IgD-negative memory B cell (primary cell): ENCODE measurements at places on chromosomes 2 and 18. TPM values are rescaled to one million over a fixed set of nuclear protein-coding genes. Genes with fewer than 3 reads are reported as not detected.

Gene STPG4
- polyA plus RNA-seq: not detected

Gene COL3A1
- not detected for polyA plus RNA-seq

Gene VAMP8
- 240 TPM for polyA plus RNA-seq

Gene RESP18
- polyA plus RNA-seq: not detected

Gene GPR17
- polyA plus RNA-seq: not detected

Gene CCDC68
- polyA plus RNA-seq: not detected

Gene DUSP11
- 47.3 TPM for polyA plus RNA-seq

Gene IL1R1
- polyA plus RNA-seq: not detected

Gene NHEJ1
- 22.9 TPM for polyA plus RNA-seq

Gene MALL
- polyA plus RNA-seq: not detected

Gene SERPINB5
- polyA plus RNA-seq: not detected

Gene TMEM178A
- polyA plus RNA-seq: not detected

Gene FBXO15
- 0.90 TPM for polyA plus RNA-seq

Gene RFTN2
- not detected for polyA plus RNA-seq

Gene ERICH2
- not detected for polyA plus RNA-seq

Gene FHOD3
- not detected for polyA plus RNA-seq

Gene HOXD12
- polyA plus RNA-seq: not detected

Gene PLEKHM3
- polyA plus RNA-seq: 2.5 TPM

Gene KIAA2012
- not detected for polyA plus RNA-seq

Gene RGPD3
- 0.06 TPM for polyA plus RNA-seq

Gene DSG3
- polyA plus RNA-seq: 0.04 TPM

Gene MYCN
- not detected for polyA plus RNA-seq

Gene TMEM17
- polyA plus RNA-seq: not detected
